ENCODE measurements at places on chromosomes 3 and 15.
A peak's percentile ranks its signal among the peaks of the same experiment; 100 is the strongest.

DNA sequence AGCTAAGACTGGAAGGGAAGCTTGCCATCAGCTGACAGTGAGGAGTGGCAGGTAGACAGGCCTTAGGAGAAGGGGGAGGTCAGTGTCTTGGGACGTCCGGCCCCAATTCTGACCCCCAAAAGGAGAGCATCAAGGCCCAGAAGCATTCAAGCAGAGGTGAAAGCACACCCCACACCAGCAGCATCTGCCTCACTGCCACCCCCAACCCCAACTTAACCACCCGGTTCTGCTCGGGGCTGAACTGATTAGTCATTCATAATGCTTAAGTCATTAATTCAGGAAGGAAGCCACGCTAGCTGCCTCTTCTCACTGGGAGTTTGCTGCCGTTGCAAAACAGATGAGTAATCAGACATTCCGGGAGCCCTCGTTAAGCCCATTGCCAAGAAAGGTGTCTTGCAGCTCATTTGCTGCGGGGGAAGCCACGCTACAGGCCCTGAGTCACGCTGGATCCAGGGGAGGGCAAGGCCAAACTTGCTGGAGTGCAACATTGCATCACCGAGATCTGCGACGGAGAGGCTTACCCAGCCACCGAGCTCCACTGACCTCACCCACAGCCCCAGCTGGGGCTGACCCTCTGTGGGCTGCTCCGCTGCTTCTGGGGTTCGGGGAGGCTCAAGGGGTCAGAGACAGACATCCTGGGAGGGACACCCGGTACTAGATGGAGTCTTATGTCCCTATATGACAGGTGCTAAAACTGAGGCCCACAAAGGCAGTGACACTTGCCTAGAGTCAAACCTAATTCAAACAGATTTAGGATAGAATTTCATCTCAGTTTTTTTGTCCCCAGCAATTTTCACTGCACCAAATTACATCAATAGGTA, 46.4 kb upstream of the HES1 start:
- no peaks in the 10 kb centered on the region for H3K36me3 ChIP-seq
- DNase-seq = no peak
- no peaks in the 10 kb centered on the region for H3K27me3 ChIP-seq
- H3K4me3 ChIP-seq = no peak overlapping the region

GRCh38 chr3:63819151-63819398, at the start of gene C3orf49:
Gene C3orf49, plus strand, starts transcription at chr3:63819299. Its CDS starts 173 bp downstream, at chr3:63819472.
- no peaks in the 10 kb centered on the region for H3K27me3 ChIP-seq
- DNase-seq = no peak
- no peaks in the 10 kb centered on the region for H3K36me3 ChIP-seq
- no peak within 1 kb of the TSS for H3K4me3 ChIP-seq

DNA sequence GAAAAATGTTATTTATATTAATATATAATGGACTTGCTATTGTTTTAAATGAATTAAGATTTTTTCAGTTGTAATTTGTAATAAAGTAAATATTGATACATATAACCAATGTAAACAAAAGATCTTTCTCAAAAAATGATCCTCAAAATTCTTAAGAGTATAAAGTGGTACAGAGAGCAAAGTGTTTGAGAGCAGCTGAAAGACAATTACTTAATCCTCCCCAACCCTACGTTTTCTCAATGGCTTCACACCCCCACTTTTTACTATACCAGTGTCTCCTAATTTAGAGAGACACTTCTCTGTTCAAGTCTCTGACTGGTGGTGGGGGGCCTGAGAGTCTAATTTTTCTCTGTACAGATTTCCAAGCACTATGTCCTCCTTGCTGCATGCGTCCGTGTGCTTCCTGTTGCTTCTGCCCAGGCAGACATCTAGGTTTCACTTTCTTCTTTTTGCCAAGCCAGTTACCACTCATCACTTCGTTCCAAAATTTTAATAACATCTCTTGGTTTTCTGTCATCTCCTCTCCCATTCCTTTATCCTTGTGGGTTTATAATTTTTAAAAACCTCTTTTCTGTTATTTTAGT, 276.3 kb upstream of the DNAJC19 start:
- no peak for DNase-seq
- no peaks in the 10 kb centered on the region for H3K36me3 ChIP-seq
- H3K4me3 ChIP-seq = no peak overlapping the region
- H3K4me1 ChIP-seq = no peaks in the 10 kb centered on the region

DNA sequence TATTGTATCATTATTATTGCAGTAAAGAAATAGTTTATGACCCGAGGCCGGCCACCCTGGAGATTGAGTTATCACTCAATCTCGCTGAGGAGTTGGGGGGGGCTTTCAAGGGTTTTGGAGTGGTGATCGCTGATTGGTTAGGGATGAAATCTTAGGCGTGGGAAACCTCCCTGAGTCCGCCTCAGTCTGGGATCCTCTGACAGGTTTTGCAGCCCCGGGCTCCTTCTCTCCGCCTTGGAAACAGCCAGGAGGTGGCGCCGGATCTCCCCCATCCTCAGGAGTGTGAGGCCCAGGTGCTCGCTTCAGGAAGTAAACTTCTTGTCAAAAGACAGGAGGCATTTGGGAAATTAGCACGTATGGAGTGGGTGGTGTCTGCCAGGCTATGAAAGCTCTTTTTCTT, 41.1 kb upstream of the SEC61A1 start:
- no peak overlapping the region for H3K4me3 ChIP-seq
- H3K27me3 ChIP-seq = no peaks in the 10 kb centered on the region
- no peaks in the 10 kb centered on the region for H3K36me3 ChIP-seq
- no peak overlapping the region for H3K27ac ChIP-seq
- DNase-seq = no peak
- H3K4me1 ChIP-seq = no peaks in the 10 kb centered on the region

- no peaks in the 10 kb centered on the region for H3K4me1 ChIP-seq
- H3K27ac ChIP-seq = no peak within 1 kb of the TSS
- no peaks in the 10 kb centered on the region for H3K36me3 ChIP-seq
- no peak within 1 kb of the TSS for H3K4me3 ChIP-seq
Measured at GRCh38 chr3:6860954-6861624, at the start of gene GRM7. Gene GRM7, plus strand, starts transcription at chr3:6861115.

GRCh38 chr3:191356631-191357439, 26.5 kb upstream of the UTS2B start:
- H3K4me1 ChIP-seq = no peaks in the 10 kb centered on the region
- DNase-seq = no peak
- H3K36me3 ChIP-seq = no peaks in the 10 kb centered on the region
- H3K27ac ChIP-seq = no peak overlapping the region
- no peak overlapping the region for H3K4me3 ChIP-seq
- no peaks in the 10 kb centered on the region for H3K27me3 ChIP-seq

DNA sequence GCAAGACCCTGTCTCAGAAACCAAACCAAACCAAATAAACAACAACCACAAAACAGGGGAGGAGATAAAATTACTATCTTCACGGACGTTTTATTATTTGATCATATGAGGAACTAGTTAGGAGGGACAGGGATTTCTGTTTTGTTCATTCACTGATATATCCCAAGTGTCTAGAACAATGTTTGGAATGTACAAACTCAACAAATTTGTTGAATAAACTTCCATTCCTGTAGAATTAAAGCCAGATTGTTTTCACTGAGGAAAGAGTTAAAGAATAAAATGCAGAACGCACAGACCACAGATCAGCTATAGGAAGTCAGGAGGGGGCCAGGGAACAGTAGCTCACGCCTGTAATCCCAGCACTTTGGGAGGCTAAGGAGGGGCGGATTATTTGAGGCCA, 6.5 kb upstream of the STRC start:
- H3K27ac ChIP-seq = no peak overlapping the region
- no peaks in the 10 kb centered on the region for H3K4me1 ChIP-seq
- no peaks in the 10 kb centered on the region for H3K27me3 ChIP-seq
- no peak for DNase-seq
- no peak overlapping the region for H3K4me3 ChIP-seq

GRCh38 chr3:173191611-173192010, 50.6 kb upstream of the SPATA16 start:
- H3K36me3 ChIP-seq = no peaks in the 10 kb centered on the region
- H3K27ac ChIP-seq = no peak overlapping the region
- no peak overlapping the region for H3K4me3 ChIP-seq
- H3K4me1 ChIP-seq = no peaks in the 10 kb centered on the region

DNA sequence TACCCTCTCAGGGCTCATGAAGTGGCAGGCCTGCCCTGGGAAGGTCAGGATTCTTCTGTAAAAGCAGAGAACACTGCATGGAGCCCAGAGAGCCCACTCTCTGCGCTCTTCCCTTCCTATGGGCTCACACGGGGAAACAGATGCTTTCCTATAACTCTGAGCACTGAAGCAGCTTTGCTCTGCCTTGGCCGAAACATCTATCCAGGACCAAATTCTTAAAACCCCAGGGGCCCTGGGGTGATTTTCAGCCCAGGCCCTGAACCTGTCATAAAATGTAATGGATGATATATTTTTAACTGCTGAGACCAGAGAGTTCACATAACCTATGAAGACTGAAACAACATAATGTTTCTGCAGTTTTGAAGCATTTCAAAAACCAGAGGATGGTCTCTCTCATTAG, 249.9 kb upstream of the CTDSPL start:
- no peaks in the 10 kb centered on the region for H3K4me1 ChIP-seq
- no peaks in the 10 kb centered on the region for H3K27me3 ChIP-seq
- H3K4me3 ChIP-seq = no peak overlapping the region
- no peak for DNase-seq

DNA sequence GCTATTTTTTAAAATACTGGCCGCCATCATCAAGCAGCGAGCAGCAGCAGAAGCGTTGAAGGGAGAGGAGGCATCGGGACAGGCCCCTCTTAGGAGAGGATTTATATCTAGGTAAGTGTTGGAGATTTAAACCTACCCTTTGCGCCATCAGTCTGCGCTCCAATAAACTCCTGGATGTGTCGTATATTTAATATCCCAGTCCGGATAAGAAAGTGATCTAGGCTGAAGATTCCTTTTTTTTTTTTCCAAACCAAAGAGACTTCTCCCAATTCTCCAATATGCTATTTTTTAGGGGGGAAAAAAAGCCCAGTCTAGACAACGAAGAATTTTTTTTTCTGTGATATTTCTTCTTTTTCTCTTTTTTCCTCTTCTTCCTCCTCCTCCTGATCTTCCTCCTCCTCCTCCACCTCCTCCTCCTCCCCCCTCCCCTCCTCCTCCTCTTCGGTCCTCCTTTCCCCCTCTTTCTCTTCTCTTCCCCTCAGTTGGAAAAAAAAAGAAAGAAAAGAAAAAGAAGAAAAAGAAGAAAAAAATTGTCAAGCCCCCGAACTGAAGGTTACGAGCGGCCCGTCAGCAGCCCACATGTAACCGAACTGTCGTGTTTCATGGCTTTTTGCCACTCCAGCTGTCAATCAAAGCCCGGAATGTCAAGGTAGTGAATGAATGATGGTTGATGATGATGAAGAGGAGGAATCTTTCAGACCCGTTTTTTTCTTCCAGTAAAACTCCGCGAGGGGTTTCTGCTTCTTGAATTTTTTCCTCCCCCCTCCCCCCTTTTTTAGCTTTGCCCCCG, 835 bp downstream of the MEIS2 start:
- peaks cover 17% of the 10 kb centered on the region for H3K4me1 ChIP-seq
- no peak overlapping the region for H3K27ac ChIP-seq
- H3K27me3 ChIP-seq = peaks cover 70% of the 10 kb centered on the region
- no peaks in the 10 kb centered on the region for H3K36me3 ChIP-seq
- H3K4me3 ChIP-seq = peak overlapping the region; percentile 73

DNA sequence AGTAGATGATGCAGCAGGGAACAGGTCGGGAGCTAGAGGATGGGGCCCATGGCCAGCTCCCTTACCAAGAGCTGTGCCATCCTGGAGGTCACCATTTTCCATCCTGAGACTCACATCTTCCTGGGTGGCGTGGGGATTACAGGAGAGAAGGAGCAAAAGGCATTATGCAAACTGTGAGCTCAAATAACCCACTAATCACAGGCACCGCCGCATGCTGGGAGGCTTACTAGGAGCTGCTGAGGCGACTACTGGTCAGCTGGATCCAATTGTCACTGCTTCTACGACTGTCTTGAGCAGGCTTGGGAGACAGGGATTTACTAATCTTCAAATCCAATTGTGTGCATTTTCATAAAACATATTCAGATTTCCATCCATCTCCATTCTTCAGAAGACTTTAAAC, 12.5 kb upstream of the KBTBD12 start:
- no peak overlapping the region for H3K27ac ChIP-seq
- DNase-seq = no peak
- H3K4me1 ChIP-seq = no peaks in the 10 kb centered on the region

- no peak for DNase-seq
- no peak overlapping the region for H3K4me3 ChIP-seq
- H3K36me3 ChIP-seq = no peaks in the 10 kb centered on the region
- H3K4me1 ChIP-seq = no peaks in the 10 kb centered on the region
- no peak overlapping the region for H3K27ac ChIP-seq
Measured at GRCh38 chr3:160001148-160001760, 12.6 kb downstream of the IL12A start.

DNA sequence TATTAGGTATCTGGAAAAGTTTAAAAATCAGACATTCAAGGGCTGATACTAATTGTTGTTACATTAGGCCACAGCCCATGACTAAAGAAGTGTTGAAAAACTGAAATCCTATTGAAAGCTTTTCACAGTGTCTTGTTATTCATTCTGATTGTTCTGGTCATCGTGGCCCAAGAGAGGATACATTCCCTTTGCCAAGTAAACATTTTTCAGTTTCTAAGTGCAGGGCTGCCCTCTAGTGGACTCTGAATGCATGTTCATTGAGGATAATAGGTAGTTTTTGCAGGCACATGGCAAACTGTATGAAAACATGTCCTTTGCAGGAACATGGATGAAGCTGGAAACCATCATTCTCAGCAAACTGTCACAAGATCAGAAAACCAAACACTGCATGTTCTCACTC, 181.1 kb downstream of the MYRIP start:
- no peak for DNase-seq
- H3K4me1 ChIP-seq = no peaks in the 10 kb centered on the region
- H3K4me3 ChIP-seq = no peak overlapping the region
- no peak overlapping the region for H3K27ac ChIP-seq
- no peaks in the 10 kb centered on the region for H3K36me3 ChIP-seq
- no peaks in the 10 kb centered on the region for H3K27me3 ChIP-seq

- no peaks in the 10 kb centered on the region for H3K27me3 ChIP-seq
- H3K4me1 ChIP-seq = peaks cover 9% of the 10 kb centered on the region
- H3K36me3 ChIP-seq = no peaks in the 10 kb centered on the region
Measured at GRCh38 chr3:48426944-48427629, 2.8 kb downstream of the PLXNB1 start.

DNA sequence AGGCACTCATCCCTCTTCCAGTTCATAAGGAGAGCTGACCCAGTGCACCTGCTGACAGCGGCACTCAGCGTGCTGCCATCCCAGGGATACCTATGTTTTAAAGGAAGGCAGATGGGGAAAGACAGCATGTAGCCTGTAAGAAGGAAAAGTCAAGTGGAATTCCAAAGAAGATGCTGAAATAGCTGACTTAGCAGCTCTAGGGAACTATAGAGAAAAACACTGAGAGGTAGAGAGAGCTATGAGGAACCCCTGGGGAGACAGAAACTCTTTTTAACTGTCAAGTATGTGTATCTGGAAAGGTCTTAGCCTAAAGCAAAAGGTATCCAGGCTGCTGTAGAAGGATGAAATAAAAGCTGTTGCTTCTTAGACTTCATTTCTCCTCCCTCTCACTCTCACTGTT, 113.4 kb upstream of the BCL6 start:
- DNase-seq = no peak
- H3K27me3 ChIP-seq = no peaks in the 10 kb centered on the region
- no peaks in the 10 kb centered on the region for H3K4me1 ChIP-seq
- no peak overlapping the region for H3K4me3 ChIP-seq
- no peak overlapping the region for H3K27ac ChIP-seq
- H3K36me3 ChIP-seq = no peaks in the 10 kb centered on the region

Measured in effector memory CD4-positive, alpha-beta T cell (primary cell).